Activated CD4-positive, alpha-beta T cell treated with anti-CD3 and anti-CD28 coated beads for 24 hours (primary cell): ENCODE measurements at places on chromosomes 13 and 19.

DNA sequence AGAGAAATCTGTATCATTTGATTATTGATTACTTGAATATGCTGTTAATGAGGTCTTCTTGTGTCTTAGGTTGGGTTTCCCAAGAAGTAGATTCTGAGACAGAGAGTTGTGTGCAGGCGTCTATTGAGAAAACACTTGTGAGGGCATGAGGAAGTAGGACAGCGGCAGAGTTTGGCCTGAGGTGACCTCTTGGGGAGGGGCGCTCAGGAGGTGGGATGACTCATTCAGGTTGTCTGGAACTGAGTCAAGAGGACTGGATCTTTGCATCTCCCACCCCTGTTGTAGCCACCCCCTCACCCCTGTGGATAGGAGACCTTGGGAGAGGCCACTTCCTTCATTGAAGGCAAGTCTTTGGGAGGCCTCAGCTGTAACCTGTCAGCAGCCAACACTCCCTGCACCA is 35.2 kb upstream of the WDFY2 start:
- no peak for DNase-seq

DNA sequence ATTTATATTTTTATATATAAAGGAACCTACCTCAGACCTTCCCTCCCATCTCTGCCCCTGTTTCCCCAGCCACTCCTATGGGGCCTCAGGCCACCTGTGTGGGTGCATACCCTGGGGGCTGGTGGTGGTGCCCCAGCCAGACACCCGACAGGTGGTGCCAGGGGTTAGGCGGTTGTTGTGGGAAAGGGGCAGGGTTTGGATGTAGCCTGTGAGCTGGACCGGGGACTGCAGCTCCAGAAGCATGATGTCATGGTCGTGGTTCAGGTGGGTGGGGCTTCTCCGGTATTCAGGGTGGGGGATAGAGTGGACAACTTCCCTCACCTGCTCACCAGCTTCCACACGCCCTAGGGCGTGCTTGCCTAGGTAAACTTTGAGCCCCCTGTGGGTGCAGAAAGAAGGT is 5.2 kb downstream of the KLK13 start:
- DNase-seq: no peak

DNA sequence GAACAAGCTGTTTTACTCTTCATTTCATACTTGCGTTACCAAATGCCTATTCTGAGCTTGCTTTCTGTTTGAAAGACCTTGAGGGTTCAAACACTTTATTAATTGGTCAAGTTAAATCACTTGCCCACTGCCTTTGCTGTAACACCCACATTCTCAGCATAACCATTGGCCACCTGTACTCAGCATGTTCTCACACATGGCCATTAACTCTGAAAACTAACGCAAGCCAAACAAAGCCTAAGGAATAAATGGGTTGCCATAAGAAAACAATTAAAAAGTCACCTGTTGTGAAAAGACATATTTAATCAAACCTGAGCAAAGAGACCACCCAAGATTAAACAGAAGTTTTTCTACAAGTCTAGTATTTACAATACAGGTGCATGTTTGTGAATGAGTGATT is 517.2 kb upstream of the SPRY2 start:
- DNase-seq: no peak

- DNase-seq: no peak
Observed at GRCh38 chr13:71865874-71866334, 1.1 kb downstream of the DACH1 start.

DNA sequence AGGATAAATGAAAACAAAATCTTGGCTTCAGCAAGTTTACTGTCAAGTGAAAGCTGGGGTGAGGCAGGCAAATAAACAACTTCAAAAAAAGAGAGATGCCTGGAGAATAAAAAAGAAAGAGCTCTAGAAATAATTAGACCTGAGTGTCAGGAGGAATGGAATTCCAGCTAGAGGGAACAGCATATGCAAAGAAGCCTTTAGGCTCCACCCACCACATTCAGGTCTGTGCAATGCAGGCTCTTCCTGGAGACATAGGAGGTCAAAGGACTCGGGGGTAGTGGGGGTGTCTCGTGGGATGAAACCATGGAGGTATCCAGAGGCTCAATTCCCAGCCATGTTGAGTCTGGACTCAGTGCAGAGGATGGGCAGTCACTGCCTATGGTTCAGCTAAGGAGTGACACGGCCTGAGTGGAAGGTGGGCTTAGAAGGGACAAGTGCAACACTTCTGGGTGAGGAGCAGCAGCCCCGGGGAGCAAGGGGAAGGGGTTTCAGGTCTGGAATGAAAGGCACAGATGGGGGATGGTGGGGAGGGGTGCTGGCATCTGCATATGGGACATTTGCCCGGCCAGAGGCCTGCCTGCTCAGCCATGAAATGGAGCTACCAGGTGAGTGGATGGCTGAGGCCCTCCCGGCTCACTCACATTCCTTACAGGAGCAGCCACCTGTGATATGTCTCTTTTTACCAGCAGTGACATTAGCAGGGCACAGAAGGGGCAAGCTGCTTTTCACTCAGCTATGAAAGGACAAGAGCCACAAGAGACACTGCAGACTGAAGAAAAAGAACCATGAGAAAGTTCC is 12.3 kb downstream of the LATS2 start:
- DNase-seq: no peak

- no peak for DNase-seq
Observed at GRCh38 chr13:70755456-70755855, 647.2 kb upstream of the KLHL1 start.

DNA sequence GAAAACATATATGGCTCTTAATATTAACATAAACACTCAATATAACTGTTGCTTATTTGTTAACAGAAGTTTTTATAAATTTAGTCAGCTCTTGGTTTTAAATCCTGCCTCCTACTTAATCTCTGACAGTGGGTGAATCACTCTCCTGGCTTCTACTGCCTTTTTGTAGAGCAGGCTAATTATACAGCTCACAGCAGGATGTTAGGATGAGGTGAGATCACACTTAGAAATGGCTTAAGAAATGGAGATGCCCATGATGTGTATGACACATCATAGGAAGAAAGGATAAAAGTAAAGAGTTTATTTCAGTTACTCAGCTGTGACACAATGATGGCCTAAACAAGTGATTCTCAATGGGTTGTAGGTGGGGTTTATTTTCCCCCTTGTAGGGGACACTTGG is 345.6 kb downstream of the SPRY2 start:
- DNase-seq: no peak
